ENCODE measurements at places on chromosomes 3 and 15. TPM values are rescaled to one million over a fixed set of nuclear protein-coding genes. Genes with fewer than 3 reads are reported as not detected.

- DNase-seq, result no peak
Measured at GRCh38 chr3:50127251-50127691, 27.9 kb upstream of the SEMA3F start.

ISG20 gene
- total RNA-seq, result 6.9 TPM

VGLL3 gene
- total RNA-seq, result 151 TPM

- no peak for DNase-seq
Measured at GRCh38 chr3:186115239-186115996, 6.5 kb upstream of the ETV5 start.

KLHL40 gene
- total RNA-seq, result not detected

GRCh38 chr3:183359036-183359435, 69.4 kb downstream of the MCF2L2 start:
- DNase-seq, result no peak

- DNase-seq, result no peak
Measured at GRCh38 chr3:66053550-66054094, 14.9 kb upstream of the MAGI1 start.

DNA sequence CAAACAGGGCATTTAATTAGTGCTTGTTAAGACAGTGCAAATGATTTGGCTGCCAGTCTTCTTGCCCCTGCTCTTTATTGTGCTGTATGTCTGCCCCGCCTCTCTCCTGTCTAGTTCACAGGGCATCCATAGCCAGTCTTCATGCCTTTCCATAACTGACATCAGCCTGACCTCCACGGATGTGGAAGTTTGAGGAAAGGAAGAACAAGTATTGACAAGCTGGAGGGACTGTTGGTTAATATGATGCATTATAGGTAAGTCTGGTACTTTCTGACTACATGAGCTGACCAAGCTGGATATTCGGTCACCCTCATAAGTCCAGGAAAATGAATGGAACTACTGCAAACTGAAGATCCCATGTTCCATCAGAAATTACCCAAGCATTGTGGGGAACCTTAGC, 325.9 kb downstream of the TIGIT start:
- DNase-seq, result no peak

GRCh38 chr15:48702569-48703236, 57.2 kb upstream of the FBN1 start:
- no peak for DNase-seq

DNA sequence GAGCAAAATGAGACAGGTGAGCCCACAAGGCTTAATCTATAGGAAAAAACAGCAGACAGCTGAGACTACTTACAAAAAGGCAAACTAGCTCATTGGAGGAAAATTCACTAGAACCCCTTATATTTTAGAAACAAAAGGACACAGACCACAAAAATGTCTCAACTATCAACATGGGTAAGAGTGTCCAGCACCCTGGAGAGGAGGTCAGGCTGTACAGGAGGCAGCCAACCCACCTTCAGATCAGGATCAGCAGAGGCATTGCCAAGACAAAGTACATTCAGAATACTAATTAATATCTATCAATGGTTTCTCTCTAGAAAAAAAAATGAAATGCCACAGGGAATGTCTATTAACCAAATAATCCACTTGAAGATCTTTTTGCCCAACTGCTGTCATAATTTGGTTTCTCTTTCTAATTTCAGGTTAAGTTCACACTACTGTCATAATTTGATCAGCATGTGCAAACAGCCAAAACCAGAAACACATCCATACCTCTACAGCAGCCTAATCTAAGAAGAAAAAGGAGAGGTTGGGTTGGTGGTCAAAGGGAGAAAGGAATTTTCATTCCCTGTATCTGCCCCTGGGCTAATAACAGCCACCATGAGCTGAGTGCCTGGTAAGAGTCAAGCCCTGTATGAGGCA, 26.0 kb upstream of the THBS1 start:
- DNase-seq, result no peak

- no peak for DNase-seq
Measured at GRCh38 chr15:81807186-81807585, 238.6 kb downstream of the MEX3B start.

GRCh38 chr15:71752128-71752527, 58.2 kb upstream of the NR2E3 start:
- DNase-seq, result no peak

GRCh38 chr15:91165850-91166249, 65.8 kb downstream of the SV2B start:
- DNase-seq, result no peak

- no peak for DNase-seq
Measured at GRCh38 chr3:145849115-145849514, 311.9 kb downstream of the PLOD2 start.

- DNase-seq, result no peak
Measured at GRCh38 chr3:37992271-37993066, 1.9 kb downstream of the VILL start.

GRCh38 chr15:51678096-51678495, 3.2 kb upstream of the SCG3 start:
- no peak for DNase-seq

PPM1L gene
- total RNA-seq, result 12.3 TPM

DNA sequence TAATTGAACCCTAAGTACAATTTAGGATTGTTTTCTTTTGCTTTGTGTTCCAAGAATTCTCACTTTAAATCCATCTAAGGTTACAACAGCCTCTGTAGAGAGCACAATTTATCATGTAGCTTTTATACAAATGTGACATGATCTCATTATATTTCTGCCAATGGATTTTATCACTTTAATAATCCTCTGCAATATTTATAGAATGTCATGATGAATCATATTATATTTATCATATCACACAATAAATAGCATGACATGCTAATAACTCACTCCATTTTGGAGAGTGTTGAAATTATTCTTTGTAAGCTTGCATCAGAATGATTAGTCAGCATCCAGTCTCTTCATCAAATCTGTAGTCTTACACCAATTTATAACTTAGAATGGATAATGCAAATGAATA, 280.6 kb upstream of the ZNF717 start:
- no peak for DNase-seq

- DNase-seq, result no peak
Measured at GRCh38 chr3:72165317-72165716, 380.4 kb upstream of the PROK2 start.

- DNase-seq, result peak; percentile 67
Measured at GRCh38 chr3:126358038-126358815, 1.0 kb upstream of the KLF15 start.

DAZL gene
- not detected for total RNA-seq

GP5 gene
- 0.09 TPM for total RNA-seq

SLC7A14 gene
- total RNA-seq, result 0.05 TPM

- DNase-seq, result peak; percentile 88
Measured at GRCh38 chr15:48190932-48191573, 412 bp upstream of the CTXN2 start.

- no peak for DNase-seq
Measured at GRCh38 chr3:41364736-41365135, 165.4 kb downstream of the CTNNB1 start.

CYP1A1 gene
- total RNA-seq, result not detected

TCAIM gene
- total RNA-seq, result 21.0 TPM

DNA sequence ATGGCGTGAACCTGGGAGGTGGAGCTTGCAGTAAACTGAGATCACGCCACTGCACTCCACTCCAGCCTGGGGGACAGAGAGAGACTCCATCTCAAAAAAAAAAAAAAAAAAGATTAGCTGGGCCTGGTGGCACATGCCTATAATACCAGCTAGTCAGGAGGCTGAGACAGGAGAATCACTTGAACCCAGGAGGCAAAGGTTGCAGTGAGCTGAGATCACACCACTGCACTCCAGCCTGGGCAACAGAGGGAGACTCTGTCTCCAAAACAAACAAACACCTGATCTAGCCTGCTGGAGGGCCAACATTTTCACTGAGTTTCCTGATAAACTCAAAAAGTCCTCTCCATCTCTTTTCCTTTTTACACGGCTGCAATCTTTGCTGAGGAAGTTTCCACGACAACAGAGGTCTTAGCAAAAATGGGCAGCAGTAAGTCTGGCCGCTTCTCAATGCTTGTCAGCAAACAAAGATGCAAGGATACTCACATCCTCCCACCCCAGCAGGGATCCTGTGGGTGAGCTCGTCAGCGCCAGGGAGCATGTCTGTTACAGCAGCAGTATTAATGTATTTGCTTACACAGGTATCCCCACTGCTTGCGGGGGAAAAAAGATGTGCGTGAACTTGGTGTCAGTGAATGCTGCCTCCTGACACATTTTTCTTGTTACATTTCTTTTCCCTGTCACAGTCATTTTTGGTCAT, 21.0 kb upstream of the CCDC174 start:
- no peak for DNase-seq

DNA sequence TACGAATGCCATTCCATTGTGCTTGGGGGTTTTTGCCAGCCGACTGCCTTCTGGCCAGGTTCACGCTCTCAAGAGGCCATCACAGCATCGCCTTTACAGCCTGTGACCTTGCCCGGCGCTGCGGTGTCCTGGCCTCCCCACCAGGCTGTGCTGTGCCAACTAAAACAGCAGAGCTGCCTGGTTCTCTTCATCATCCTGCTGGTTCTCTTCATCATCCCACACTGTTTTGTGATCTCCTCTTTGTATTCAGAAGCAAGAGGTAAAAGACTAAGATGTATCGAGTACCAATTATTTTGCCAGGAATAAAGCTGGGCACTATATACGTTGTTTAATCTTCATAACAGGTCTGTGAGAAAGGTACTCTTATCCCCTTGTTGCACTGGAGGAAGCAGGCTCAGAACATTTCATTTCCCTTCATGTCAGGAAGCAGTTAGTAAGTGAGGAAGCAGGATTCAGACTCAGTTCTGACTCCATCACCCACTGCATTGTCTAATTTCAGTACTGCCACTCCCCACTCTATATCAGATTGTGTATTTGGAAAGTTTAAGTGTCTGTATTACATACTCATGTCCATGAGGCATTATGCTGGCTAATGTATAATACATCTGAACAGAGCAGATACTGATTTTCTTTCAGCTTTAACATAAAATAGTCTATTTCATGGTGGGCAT, 92.7 kb downstream of the LRRC28 start:
- DNase-seq, result no peak

DNA sequence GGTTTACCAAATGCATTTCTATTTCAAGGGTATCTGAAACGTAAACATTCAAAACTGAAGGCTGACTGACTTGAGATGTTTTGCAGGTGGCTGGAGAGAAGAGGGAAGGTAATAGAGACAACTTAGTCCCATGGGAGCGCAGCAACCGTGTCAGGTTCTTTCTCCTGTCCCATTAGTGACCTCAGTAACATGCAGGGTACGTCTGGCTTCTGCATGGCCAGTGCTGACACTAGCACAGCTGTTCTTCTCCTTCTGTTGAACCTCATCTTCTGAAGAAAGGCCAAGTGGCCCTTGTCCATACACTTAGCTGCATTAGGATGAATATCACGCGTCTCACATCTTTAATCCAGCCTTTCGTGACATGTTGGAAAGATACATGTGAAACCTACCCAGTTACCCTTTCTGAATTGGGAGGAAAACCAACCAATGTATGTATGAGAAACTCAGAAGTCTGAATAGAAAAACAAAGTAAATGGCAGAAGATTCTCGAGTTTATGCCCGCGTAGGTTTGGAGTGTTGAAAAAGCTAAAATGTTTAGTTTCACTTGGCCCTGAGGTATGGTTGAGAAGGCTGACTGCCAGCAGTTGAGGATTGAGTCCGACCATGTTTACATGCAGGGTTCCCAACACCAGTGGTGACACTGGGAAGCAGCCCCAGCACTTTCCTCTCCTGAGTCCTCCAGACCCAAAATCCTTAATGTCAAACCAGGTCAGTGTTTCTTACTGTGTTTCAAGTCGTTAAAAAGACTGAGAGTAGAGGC, 10.3 kb downstream of the NCBP2 start:
- no peak for DNase-seq

- no peak for DNase-seq
Measured at GRCh38 chr15:40244961-40245523, 6.2 kb downstream of the PAK6 start.

- no peak for DNase-seq
Measured at GRCh38 chr3:126573492-126574117, 14.9 kb upstream of the C3orf22 start.

GRCh38 chr3:128128251-128128650, 4.6 kb upstream of the RUVBL1 start:
- no peak for DNase-seq

GRCh38 chr3:176046703-176047102, 1150.6 kb downstream of the TBL1XR1 start:
- DNase-seq, result no peak

DNA sequence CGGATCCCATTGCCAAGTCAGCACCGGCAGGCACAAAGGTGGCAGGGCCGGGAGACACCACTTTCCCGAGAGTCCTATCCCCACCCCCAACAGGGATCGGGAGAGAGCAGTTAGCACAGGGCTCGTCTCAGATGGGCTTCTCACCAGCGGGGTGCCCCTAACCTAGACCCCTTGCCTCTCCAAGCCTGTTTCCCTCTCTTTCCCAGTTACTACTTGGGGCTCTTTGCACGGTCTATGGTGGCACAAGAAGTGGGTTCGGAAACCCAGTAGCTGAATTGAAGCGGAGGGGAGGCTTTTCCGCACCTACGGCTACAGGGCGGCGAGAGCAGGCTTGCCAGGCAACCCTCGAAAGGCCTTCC, 383 bp upstream of the EFCC1 start:
- no peak for DNase-seq

DNA sequence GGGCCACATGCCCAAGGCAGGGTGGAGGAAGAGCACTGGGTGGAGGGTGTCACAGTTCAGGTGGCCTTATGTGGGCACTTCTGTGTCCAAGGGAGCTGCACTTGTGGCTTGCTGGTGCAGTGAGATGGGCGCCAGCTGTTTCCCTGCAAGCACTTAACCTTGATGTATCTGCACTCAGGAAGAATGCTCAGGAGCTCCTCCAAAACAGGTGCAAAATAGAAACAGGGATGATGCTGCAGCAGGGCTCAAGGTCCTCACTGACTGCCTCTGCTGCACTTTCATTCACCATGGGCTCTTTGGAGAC, 151.3 kb downstream of the CADPS start:
- no peak for DNase-seq

UCN2 gene
- total RNA-seq, result not detected

DNA sequence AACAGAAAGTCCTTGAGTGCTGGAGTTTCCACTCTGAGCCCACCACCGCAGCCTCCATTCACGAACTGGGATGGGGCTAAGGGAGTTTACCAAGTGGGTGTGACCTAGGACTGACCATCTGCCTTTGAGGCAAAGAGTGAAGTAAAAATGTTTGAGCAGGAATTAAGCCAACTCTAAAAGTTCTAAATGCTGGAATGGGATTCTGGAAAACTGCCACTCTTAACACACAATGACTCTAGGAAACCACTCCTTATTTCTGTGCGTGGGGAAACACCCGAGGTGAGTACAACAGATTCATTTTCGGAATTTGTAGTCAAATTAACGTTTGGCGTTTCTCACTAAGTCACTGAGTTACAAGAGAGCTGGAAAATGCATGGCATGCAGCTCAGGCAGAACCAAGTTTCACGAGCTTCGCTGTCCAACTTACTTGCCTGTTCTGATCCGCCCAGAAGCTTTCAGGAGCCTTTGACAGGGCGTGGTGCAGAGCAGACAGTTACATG, 31.6 kb downstream of the ISL2 start:
- DNase-seq, result no peak

- DNase-seq, result no peak
Measured at GRCh38 chr3:106397006-106397405, 528.2 kb upstream of the CBLB start.

KCNMB3 gene
- total RNA-seq, result 3.1 TPM

STRIT1 gene
- total RNA-seq, result not detected

- DNase-seq, result no peak
Measured at GRCh38 chr3:67048067-67048714, 50.1 kb downstream of the KBTBD8 start.
